CD4-positive, alpha-beta T cell (primary cell): ENCODE measurements at places on chromosomes 1 and 21.

GRCh38 chr1:67969446-67969845 is 81.0 kb downstream of the DIRAS3 start:
- H3K4me3 ChIP-seq, result no peak overlapping the region
- H3K36me3 ChIP-seq, result no peaks in the 10 kb centered on the region
- no peak overlapping the region for H3K27ac ChIP-seq
- no peak for DNase-seq

DNA sequence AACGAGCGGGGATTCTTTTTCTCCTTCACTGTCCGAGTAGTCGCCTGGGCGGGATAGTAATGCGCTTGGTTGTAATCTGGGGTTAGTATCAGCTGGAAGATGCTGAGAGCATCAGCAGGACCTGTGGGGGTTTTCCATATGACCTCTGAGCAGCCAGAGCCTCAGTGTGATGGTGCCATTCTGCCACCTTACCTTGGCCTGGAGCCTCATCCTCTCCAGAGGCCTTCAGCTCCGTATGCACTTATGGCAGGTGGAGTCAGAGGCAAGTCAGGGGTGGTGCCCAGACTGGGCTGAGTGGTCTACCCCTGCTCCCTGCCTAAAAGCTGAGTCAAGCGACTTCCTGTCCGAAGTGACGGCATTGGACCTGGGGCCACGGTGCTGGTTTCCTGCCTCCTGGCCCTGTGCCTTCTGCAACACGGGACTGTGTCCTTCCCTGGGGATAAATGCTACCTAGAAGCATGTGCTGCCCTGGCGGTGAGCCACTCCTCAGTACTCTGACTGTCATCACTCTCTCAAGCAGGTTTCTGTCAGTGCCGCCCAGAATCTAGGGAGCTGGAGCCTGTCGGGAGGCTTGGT is 24.7 kb downstream of the TENT5C start:
- H3K27ac ChIP-seq, result no peak overlapping the region
- no peak overlapping the region for H3K4me3 ChIP-seq
- H3K27me3 ChIP-seq, result no peaks in the 10 kb centered on the region
- no peaks in the 10 kb centered on the region for H3K36me3 ChIP-seq

- no peak overlapping the region for H3K4me3 ChIP-seq
- H3K27me3 ChIP-seq, result peaks cover 6% of the 10 kb centered on the region
- no peak for DNase-seq
- H3K36me3 ChIP-seq, result no peaks in the 10 kb centered on the region
- no peak overlapping the region for H3K27ac ChIP-seq
Measured at GRCh38 chr1:9075022-9075421, 5.6 kb upstream of the SLC2A5 start.

GRCh38 chr1:247362153-247362552 is 30.5 kb upstream of the ZNF496 start:
- H3K36me3 ChIP-seq, result no peaks in the 10 kb centered on the region
- DNase-seq, result no peak
- peaks cover 17% of the 10 kb centered on the region for H3K27me3 ChIP-seq
- H3K4me1 ChIP-seq, result peaks cover 4% of the 10 kb centered on the region
- H3K4me3 ChIP-seq, result no peak overlapping the region
- H3K27ac ChIP-seq, result no peak overlapping the region

GRCh38 chr21:29209696-29210095 is 79.3 kb downstream of the MAP3K7CL start:
- H3K4me1 ChIP-seq, result no peaks in the 10 kb centered on the region
- no peak overlapping the region for H3K27ac ChIP-seq
- DNase-seq, result no peak
- H3K4me3 ChIP-seq, result no peak overlapping the region
- no peaks in the 10 kb centered on the region for H3K36me3 ChIP-seq
- no peaks in the 10 kb centered on the region for H3K27me3 ChIP-seq
